Spleen (tissue), 13 donors: ENCODE measurements at places on chromosomes 6 and 20. TPM values are rescaled to one million over a fixed set of nuclear protein-coding genes. Genes with fewer than 3 reads are reported as not detected.
A peak's percentile ranks its signal among the peaks of the same experiment; 100 is the strongest.

- no peak for DNase-seq
Observed at GRCh38 chr6:163335056-163335455, 79.5 kb upstream of the QKI start.

DNA sequence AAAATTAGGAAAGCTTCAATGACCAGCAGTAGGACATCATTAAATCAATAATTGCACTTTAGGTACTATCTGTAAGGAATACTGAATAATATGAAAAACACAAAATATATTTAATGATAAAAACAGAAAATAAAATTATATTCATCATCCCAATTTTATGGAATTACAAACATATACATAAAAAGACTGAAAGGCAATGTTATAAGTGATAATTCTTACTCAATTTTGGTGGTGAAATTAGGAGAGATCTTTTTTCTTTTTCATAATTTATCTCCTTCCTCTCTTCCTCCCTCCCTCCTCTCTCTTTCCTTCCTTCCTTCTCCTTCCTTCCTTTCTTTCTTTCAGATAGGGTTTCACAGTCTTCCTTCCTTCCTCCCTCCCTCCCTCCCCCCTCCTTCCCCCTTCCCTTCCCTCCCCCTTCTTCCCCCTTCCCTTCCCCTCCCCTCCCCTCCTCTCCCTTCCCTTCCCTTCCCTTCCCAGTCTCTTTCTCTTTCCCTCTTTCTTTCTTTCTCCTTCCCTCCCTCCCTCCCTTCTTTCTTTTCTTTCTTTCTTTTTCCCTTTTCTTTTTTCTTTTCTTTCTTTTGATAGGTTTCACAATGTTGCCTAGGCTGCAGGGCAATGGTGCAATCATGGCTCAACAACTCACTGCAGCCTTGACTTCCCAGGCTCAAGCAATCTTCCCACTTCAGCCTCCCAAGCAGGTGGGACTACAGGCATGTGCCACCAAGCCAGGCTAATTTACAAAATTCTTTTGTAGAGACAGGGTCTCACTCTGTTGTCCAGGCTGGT is 36.8 kb downstream of the RSPH3 start:
- DNase-seq: no peak

- DNase-seq: no peak
Observed at GRCh38 chr20:25206548-25206947, 11.0 kb downstream of the ENTPD6 start.

DNA sequence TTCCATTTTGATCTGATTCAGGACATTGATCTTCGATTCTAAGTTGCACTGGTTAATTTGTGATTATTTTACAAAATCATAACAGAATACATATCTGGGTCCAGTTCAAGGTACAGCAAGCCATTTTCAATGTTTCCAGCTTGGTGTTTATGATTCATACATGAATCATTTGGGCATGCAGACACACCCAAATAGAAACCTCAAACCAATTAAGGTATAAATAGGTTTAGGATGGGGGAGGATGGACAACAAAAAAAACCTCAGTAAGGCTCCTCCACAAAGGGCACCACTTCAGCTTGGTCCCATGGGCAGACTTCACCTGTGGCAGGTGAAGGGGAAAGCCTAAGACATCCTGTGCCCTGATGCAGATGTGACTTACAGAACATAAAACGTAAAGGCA is 192.7 kb downstream of the KHDC1L start:
- DNase-seq: no peak

DNA sequence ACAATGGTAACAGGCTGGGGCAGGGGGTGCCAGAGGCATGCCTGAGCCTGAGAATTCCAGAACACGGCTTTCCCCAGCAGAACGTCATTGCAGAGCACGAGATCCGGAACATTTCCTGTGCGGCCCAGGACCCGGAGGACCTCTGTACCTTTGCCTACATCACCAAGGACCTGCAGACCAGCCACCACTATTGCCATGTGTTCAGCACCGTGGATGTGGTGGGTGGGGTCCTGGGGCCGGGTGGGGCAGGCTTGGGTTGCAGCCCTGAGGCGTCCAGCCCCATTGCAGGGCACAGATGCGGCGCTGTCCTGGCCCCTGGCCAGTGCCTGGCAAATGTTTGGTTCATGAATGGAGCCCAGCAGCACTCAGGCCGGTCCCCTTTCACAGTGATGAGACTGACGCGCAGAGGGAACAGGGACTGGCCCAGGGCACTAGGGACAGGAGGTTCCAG is 57.1 kb downstream of the TCP11 start:
- DNase-seq: peak; percentile 61

DNA sequence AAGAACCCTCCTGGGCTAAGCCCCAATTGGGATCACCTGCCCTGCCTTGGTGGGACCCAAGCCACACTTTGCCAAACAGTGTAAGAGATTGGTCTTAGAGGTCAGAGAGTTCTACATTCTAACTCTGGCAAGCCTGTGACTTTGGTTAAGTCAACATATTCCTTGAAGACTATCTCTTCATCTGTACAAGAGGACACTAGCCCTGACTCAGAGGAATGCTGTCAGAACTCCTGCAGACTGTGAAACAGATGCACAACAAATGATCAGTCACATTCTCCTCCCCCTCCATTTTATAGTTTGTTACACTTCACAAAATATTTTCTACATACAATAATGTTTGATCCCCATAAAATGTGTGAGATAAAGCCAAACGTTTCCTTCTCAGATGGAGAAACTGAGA is 91.7 kb upstream of the EPB41L1 start:
- DNase-seq: no peak

DNA sequence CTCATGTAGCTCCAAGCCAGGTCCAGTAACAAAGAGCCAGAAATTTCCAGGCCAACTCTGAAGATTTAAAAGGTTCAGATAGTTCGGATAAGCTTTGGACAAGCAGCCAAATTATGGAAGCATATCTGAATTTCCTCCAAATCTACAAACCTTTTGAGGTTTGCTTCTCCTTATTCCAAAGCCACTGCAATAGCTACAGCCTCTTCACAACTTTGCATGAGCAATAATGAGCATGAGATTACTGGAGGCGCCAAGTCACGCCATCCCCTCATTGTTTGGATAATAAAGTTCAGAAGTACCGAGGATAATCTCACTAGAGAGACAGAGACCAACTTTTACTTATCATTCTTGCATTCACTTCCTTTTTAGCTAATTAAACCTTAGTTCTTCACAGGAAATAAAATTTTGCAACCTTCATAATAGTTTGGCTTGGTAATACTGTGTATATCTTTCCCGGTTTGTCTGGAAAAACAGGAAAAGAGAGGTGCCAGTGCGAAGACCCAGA is 329.6 kb upstream of the RSPO3 start:
- DNase-seq: no peak

GRCh38 chr20:63560856-63561609 is 7.1 kb downstream of the FNDC11 start:
- DNase-seq: no peak

DNA sequence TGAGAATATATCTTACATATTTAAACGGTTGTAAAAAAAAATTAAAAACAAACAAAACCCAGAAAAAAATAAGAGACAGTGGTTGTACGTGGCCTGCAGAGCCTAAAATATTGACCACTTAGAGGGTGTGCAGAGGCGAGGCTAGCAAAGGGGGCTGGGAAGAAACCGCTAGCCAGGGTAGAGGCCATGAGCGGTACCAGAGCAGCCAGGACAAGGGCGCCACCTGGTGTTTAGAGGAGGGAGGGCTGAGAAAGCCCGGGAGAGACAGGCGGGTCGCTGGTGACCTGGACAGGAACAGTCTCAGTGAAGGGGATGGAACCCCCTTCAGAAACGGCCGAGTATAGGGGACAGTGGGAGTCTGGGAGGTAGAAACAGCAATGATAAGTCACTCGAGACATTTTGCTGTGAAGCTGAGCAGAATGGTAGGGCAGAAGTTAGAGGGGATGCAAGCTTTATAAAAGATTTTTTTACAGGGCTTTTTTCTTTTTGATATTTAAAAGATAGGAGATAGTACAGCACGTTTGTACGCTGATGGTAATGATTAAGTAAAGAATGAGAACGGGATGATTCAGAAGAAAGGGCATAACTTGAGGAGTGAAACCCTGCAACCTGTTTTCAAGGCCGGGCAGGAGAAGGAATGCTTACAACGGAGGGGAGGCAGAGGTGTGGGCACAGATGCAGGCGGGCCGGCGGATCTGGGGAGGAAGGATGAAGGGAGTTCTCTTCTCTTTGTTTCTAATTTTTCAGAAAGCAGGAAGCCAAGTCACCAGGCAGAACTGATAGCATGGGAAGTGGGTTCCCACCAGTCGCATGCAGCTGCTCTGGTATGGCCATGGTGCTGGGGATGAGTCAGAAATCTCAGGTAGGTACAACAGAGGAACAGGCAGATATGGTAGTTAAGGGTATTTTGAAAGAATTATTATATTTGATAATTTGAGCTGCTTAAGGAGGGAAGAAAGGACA is 76.2 kb downstream of the FAM229B start:
- peak; percentile 90 for DNase-seq

DNA sequence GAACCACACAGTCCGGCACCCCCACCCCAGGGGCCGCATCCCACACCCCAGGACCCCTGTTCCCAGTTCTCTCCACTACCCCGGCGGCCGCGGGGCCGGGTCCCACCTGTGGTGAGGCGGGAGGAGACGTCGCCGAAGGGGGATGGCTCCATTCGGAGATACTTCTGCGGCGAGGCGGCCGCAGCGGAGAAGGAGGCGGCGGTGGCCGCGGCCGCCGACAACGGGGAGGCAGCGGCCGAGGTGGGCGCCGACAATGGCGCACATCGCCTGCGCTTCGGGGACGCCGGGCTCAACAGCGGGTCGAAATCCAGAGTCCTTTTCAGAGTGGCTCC is 723 bp downstream of the AKIRIN2 start:
- peak; percentile 92 for DNase-seq

- no peak for DNase-seq
Observed at GRCh38 chr20:44231713-44232468, 15.2 kb upstream of the GDAP1L1 start.

- no peak for DNase-seq
Observed at GRCh38 chr6:42217157-42217518, 523 bp downstream of the MRPS10 start.

DNA sequence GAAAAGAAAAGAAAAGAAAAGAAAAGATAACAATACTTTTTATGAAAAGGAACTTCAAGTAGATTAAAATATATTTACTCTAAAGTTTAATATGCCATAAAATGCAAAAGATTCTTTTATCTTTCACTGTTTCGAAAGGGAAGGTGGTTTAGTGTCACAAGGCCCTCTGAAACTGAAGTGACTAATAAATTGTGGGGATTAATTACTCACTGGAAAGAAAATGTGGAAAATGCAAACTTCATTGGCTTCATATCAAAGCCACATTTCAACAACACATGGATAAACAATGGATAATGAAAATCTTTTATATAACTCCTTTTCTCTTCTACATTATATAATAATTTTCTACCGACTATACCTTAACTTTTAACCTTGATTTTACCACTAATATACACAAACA is 320.5 kb upstream of the RSPO3 start:
- DNase-seq: no peak

DNA sequence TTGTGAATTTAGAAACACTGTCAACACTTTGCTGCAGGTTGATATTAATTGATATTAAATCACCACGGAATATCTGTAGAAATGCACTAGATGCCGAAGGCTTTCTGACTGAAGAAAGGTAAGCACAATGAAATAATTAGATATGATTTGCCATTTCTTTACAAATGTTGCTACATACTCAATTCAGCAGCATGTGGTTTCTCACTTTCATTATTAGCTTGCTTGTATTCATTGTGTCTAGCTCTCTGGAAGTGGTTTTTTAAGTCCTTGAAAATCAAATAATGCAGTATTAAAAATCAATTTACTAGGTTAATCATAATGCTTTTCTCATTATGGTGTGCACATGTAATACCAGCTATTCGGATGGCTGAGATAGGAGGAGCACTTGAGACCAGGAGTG is 231.3 kb upstream of the MARCKS start:
- DNase-seq: no peak

GRCh38 chr6:104182811-104183210 is 676.9 kb downstream of the HACE1 start:
- no peak for DNase-seq

DNA sequence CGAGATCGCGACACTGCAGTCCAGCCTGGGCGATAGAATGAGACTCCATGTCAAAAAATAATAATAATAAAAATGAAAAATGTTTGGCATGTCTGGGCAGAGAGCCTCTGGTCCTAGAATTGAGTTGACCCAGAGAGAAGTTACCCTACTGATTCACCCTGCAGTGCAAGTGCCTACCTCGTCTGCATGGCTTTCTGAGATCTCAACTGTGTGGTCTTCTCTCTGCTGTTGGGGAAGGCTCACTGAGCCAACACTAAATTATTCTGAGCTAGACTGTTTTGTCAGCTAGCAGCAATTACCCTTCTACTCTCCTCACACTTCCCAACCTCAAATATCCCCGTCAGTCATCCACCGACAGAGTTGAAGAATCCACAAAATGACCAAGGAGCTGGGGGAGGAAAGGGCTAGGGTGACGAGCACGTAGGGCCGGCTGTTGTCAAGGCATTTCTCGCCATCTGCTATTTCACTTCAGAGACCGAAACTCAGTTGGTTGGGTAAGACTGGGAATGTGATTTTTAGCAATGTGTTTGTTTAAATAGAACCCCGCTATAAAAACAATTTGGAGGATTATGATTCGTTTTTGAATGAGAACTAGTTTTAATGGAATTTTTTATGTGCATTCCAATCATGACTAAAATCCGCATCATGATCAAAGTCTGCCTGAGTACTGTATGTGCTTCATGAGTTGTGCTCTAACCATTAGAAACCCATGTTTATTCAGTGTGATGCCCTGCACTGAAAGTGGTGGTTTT is 9.4 kb downstream of the MAS1 start:
- DNase-seq: no peak

DNA sequence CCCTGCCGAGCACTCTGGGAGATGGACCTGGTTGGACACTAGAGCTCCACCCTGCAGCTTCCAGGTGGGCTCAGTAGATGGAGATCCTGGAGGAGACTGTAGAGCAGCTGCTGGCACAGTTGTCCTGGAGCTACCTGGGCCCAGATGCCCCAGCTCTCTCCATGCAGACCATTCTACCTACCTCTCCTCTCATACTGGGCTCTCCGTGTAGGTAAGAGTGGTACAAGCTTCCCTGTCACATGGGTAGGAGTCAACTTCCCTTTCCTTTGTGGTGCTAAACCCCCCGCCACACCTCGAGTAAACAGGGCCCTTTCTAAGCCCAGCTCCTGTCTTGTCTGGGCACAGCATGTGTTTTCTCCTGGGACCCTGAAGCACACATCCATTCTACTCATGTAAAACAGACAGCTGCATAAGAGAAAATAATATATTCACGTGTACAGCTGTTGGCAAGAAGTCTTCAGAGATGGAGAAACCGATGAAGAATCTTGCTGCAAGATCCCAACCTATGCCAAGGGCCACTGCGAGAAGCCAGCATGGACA is 108.1 kb upstream of the DUSP22 start:
- no peak for DNase-seq

LHFPL5 gene
- not detected for polyA plus RNA-seq

CASS4 gene
- 1.2 TPM for polyA plus RNA-seq

OTOR gene
- not detected for polyA plus RNA-seq

C20orf202 gene
- 0.07 TPM for polyA plus RNA-seq

EYS gene
- polyA plus RNA-seq: not detected

TULP1 gene
- 0.03 TPM for polyA plus RNA-seq

ID4 gene
- 9.1 TPM for polyA plus RNA-seq

SSTR4 gene
- not detected for polyA plus RNA-seq

SRMS gene
- 0.19 TPM for polyA plus RNA-seq

BMP7 gene
- polyA plus RNA-seq: 0.58 TPM
